Activated naive CD8-positive, alpha-beta T cell treated with anti-CD3 and anti-CD28 coated beads for 36 hours (primary cell): ENCODE measurements at places on chromosomes 4 and X. TPM values are rescaled to one million over a fixed set of nuclear protein-coding genes. Genes with fewer than 3 reads are reported as not detected.

WDR44 gene
- 9.2 TPM for total RNA-seq

FHDC1 gene
- total RNA-seq, result 0.08 TPM

SLC16A2 gene
- 0.60 TPM for total RNA-seq

FGF16 gene
- total RNA-seq, result 0.22 TPM

PNMA6F gene
- not detected for total RNA-seq

PAGE2B gene
- total RNA-seq, result 0.56 TPM

CLCN3 gene
- 18.5 TPM for total RNA-seq

ARMCX2 gene
- total RNA-seq, result 17.3 TPM

PDE5A gene
- total RNA-seq, result not detected

TMEM271 gene
- not detected for total RNA-seq

CT45A5 gene
- total RNA-seq, result not detected

GPRASP1 gene
- total RNA-seq, result 3.8 TPM

PAGE5 gene
- not detected for total RNA-seq

EPGN gene
- not detected for total RNA-seq

KCND1 gene
- 1.2 TPM for total RNA-seq
